Stimulated activated CD8-positive, alpha-beta memory T cell treated with anti-CD3 and anti-CD28 coated beads, Interleukin-12 subunit alpha, Interleukin-12 subunit beta, amount 100 ng/mL, for 4 hours (primary cell): ENCODE measurements at places on chromosomes 12 and 14.

- no peak for DNase-seq
Measured at GRCh38 chr12:54294152-54294952, 6.5 kb downstream of the NFE2 start.

DNA sequence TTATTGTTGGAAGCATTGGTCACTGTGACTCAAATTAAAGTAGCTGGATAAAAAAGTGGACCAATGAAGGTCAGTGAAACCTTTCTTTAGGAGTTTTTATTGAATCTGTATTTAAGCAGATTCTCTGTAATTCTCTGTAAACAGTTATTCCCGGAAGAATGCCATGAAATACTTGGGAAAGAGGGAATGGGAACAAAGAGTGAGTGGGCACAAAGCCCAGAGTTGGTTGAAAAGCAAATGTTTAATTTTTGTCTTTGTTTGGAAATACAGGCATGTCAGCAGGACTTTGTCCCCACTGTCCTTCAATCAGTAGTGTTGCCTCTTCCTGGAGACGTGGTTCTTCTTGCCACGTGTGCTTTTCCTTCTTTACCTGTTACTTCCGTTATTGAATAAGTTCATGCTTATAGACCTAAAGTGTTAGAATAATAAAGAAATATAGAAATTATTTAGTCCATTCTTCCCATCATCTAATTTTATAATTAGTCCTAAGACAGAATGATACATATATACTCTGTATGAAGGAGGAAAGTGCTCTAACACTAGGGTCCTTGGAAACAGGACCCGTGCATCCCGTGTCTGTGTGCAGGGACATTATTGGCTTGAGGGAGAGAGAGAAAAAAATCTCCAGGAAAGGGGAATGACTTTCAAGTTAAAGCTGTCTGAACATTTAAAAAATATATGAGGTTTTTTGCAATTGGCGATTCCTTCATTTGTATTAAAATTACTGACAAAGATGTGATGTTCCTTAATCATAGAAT is 2.0 kb upstream of the ANG start:
- DNase-seq = no peak

- no peak for DNase-seq
Measured at GRCh38 chr12:54968181-54968730, 16.3 kb downstream of the TESPA1 start.

DNA sequence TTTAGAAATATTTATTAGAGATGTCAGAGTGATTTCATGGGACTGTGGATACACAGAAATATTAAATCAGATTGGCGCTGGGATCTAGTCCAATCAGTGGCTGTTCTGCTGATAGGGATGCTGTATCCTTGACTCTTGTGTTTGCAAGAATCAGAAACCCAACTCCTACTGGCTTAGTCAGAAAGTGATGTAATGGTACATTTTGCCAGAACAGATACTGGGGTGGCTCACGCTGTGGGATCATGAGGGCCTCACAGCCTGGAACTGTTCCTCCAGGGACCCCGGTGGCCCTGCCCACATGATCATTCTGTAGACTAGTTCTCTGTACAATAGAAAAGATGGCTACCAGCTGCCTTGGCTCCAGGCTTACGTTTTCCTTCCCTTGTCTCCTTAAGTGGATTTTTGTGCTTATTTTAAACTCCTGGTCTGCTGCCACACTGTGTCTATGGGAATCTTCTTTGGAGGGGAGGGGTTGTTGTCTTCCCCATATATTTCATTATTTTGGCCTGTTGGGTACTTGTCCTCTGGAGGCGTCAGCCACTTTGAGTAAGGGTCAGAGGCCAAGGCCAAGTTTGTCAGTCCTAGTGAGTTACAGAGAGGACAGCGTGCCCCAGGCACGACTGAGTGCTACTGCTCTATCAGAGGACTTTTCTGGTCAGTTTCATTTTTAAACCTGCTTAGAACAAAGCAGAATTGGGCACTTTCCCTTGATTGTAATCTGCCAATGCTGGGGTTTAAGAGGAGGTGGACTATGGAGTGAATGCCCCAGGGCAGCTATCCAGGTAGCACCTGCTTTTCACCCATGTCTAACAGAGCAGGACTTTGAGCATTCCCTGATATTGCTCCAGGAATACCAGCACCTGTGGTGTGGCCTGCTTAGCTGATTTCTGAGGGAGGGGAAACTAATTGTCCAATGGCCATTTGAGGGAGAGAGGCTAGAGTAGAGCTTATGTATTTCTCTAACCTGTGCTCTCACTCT is 164.3 kb downstream of the SLC5A8 start:
- DNase-seq = no peak

- no peak for DNase-seq
Measured at GRCh38 chr12:79367032-79367589, 323.7 kb downstream of the PAWR start.

DNA sequence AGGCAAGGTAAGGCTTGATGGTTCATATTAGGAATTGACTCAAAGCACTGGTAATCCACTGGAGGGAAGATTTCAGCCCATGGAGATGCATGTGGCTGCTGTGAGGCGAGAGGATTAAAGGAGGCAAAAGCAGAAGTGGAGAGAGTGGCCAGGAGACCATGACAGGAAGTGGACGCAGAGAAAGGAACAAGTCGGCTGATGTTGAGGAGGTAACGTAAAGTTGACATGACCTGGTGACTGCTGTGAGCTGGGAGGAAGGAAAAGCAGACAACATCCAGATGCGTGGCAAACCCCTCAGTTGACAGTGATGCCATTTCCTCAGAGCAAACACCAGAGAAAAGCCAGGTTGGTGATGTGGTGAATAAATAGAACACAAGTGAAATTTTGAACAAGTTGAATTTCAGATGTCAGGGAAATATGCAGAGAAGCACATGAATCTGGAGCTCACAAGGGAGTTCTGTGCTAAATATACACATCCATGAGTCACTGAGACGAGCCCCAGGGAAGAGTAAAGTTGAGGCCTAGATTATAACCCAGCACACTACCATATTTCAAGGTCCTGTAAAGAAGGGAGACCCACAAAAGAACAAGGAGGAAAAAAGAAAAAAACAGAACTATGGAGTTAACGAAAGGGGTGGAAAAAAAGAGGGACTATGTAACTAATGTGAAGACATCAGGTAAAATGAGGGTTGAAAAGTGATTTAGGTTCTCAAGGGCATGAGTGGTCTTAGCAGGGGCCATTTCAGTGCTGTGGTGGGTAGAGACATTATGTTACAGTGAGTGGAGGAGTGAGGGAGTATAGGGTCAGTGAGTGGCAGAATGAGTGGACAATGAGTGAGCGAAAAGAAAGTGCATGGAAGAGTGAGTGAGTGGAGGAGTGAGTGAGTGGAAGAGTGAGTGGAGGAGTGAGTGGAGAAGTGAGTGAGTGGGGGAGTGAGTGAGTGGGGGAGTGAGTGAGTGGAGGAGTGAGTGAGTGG is 61.6 kb upstream of the GZMB start:
- DNase-seq = no peak

- no peak for DNase-seq
Measured at GRCh38 chr12:32196250-32197198, 89.9 kb downstream of the BICD1 start.

GRCh38 chr14:90797919-90798318 is 18.3 kb downstream of the TTC7B start:
- no peak for DNase-seq

- no peak for DNase-seq
Measured at GRCh38 chr14:69484444-69485314, at the start of gene PLEKHD1. Gene PLEKHD1, plus strand, starts transcription at chr14:69484728. Its CDS starts 238 bp downstream, at chr14:69484966.

- DNase-seq = no peak
Measured at GRCh38 chr12:130791629-130792028, 47.4 kb downstream of the STX2 start.

DNA sequence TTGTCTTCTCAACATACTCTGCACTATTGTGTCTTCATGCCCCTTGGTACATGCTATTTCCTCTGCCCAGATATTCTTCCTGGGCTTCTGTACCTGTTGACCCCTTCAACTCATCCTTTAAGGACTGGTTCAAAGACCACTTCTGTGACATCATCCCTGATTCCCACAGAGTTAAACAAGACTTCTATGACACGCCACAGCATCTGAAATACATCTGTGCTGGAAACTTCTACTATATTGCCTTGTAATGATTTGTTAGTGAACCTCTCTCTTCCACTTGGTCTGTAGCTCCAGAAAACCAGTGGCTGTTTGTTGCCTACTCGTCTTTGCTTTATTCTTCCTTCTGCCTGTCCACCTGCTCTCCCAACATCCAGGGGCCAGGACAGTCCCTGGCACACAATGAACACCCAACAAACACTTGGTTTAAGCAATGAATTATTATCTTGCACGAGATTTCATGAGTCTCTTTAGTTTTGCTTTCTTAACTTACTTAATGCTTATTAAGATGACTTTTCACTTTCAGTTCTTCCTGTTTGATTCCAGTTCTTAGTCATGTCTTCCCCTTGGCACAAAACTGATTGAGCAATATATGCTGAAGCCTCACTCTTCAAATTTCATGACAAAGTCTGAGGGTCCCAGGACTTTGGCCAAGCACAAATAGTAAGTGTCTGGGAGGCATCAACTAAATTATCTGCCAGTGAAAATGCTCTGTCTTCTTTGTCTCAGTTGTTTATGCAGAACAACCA is 485.9 kb downstream of the APAF1 start:
- no peak for DNase-seq

GRCh38 chr12:108666401-108666881 is 32.7 kb upstream of the SELPLG start:
- no peak for DNase-seq

GRCh38 chr14:88142997-88143396 is 138.1 kb downstream of the GPR65 start:
- DNase-seq = no peak

GRCh38 chr12:127077262-127078045 is 1189.5 kb upstream of the TMEM132C start:
- DNase-seq = no peak

GRCh38 chr12:53267306-53267998 is 647 bp upstream of the ESPL1 start:
- DNase-seq = no peak

DNA sequence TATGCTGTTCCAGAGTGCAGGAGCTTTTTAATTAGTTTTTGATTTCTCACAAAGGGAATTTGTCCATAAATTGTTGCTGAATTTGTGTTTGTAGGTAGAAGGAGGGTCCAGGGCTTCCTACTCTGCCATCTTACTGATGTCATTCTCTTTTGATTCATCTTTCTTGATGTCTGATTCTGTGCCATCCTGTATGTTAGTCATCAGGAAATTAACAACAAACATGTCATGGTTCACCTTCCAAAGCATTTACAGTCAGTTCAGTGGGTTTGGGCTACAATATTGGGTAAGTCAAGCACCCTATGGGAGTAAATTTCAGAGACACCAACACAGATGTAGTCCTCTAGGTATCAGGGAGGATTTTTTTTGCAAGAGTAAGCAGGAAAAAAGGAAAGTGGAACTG is 135.2 kb upstream of the SLC38A2 start:
- no peak for DNase-seq

- DNase-seq = no peak
Measured at GRCh38 chr12:74614426-74614825, 76.8 kb downstream of the ATXN7L3B start.
